ENCODE measurements at places on chromosomes 2 and 18.

DNA sequence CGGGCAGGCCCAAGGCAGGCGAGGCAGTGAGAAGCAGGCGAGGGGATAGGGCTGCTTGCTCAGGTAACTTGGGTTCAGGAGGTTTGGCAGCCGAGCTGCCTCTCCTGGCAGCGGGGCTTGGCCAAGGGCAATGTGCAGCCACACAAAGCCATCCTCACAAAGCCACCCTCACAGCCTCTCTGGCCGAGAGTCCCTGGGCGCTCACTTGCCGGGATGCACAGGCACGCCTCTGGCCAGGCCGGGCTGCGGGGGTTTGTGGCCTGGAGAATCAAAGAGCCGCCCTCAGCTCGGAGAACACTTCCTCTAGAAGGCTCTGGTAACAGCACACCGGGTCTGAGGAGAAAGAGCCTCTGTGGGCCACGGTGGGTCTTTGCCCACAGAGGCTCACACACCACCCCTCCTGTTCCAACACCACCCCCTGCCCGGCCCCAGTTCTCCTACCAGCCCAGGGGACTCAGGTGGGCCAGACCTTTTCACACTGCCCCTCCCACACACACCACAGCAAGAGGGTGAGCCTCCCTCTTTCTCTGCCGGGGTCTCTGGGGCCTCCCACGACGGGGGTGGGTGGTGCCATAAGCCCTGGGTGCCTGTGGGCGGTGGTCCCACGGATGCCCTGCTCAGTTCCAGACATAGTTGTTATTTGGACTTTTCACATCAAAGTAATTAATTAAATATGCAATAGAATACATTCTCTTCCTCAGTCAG is 186.9 kb downstream of the ZFP36L2 start:
- no peaks in the 10 kb centered on the region for H3K36me3 ChIP-seq
- peaks cover 64% of the 10 kb centered on the region for H3K4me1 ChIP-seq
- no peak overlapping the region for H3K4me3 ChIP-seq
- H3K27ac ChIP-seq: no peak overlapping the region
- DNase-seq: peak; percentile 73

DNA sequence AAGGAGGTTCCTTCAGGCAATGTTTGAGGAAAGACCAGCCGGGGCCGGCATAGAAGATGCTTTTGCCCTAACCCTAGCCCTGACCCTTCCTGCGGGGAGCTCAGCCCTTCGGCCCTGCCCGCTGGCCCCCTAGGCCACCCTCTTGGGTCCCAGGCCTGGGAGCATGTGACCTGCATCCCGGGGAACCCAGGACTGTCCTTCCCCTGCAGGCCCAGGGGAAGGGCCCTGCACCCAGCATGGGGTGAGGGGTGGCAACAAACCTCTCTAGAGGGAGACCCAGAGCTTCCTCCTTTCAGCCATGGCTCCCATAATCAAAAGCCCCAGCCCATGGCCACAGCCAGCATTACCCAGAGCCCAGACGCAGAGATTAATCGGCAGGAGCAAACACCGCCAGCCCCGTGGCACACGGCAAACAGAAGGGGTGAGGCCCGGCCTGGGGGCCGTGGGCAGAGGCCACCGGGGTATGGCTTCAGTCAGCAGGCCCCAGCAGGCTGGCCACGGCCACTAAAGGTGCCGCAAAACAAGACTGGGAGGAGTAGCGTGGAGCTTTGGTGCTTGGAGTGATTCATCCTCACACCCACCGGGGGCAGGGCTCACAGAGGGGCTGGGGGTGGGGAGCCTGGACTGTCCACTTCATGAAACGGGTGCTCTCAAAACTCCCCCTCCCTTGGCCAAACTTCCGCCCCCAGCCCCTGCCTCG is 61.6 kb upstream of the HPCAL1 start:
- no peak overlapping the region for H3K4me3 ChIP-seq
- peaks cover 1% of the 10 kb centered on the region for H3K27me3 ChIP-seq
- H3K4me1 ChIP-seq: no peaks in the 10 kb centered on the region
- H3K36me3 ChIP-seq: no peaks in the 10 kb centered on the region
- DNase-seq: peak; percentile 77
- H3K27ac ChIP-seq: no peak overlapping the region

DNA sequence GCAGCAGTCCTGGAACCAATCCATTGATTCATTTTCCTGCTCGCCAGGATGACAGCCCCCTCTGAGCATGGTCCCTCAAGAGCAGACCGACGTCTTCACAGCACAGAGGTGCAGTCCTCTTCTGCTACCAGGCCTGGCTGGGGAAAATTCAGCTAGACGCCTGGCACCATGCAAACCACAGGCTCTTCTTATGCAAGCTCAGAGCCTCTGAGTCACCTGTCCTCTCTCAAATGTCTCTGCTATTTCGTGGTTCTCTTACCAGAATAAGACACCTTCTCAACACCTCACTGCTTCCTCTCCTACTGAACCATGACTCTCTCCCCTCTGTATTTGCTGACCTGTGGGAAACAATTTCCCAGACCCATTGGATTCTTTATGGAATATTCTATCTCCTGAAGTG is 79.8 kb upstream of the CYRIA start:
- no peaks in the 10 kb centered on the region for H3K36me3 ChIP-seq
- DNase-seq: no peak
- H3K4me1 ChIP-seq: no peaks in the 10 kb centered on the region
- no peak overlapping the region for H3K27ac ChIP-seq

- no peak overlapping the region for H3K4me3 ChIP-seq
- H3K4me1 ChIP-seq: peaks cover 32% of the 10 kb centered on the region
- H3K27me3 ChIP-seq: no peaks in the 10 kb centered on the region
- no peak overlapping the region for H3K27ac ChIP-seq
- no peak for DNase-seq
These were observed 61.2 kb downstream of the RALBP1 start for GRCh38 chr18:9536354-9537152.

- DNase-seq: no peak
- H3K27me3 ChIP-seq: no peaks in the 10 kb centered on the region
- H3K27ac ChIP-seq: no peak overlapping the region
- peaks cover 4% of the 10 kb centered on the region for H3K36me3 ChIP-seq
- peaks cover 31% of the 10 kb centered on the region for H3K4me1 ChIP-seq
These were observed 198.1 kb downstream of the IKZF2 start for GRCh38 chr2:212953170-212953920.

DNA sequence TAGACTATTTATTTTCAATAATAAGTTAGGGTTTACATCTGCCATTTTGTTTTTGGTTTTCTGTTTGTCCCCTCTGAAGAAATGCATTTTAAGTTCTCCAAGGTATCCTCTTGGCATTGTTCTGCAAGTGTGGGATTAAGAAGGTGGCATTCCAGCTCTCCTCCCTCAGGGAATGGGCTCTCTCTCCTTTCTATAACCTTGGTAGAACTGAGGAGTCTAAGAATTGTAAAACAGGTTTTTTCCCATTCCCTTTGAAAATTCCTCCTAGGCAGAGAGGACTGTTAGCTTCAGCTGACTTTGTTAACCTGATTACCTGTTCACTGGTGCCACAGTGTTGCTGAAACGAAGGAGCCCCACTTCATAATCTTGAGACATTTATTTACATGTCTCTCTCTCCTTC is 26.1 kb upstream of the RAB1A start:
- DNase-seq: no peak
- no peaks in the 10 kb centered on the region for H3K27me3 ChIP-seq
- H3K36me3 ChIP-seq: no peaks in the 10 kb centered on the region
- H3K4me3 ChIP-seq: no peak overlapping the region
- H3K4me1 ChIP-seq: no peaks in the 10 kb centered on the region

DNA sequence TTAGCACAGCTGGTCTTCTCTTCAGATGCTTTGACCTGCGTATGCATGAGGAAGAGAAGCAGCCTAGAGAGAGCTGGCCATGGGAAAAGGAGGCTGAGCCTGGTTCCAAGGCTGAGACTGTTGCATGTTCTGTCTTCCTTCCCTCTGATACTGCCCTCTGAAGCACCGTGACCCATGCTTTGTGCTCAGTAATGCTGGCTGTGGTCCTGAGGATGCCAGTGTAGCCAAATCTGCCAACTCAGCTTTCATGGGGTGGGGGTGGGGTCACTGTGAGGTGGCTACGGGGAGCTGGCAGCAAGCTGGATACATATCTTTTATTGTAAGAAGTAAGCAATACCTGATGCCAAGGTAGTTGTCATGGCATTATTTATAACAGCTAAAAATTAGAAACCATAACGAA is 41.5 kb downstream of the EPAS1 start:
- no peaks in the 10 kb centered on the region for H3K27me3 ChIP-seq
- no peaks in the 10 kb centered on the region for H3K36me3 ChIP-seq

DNA sequence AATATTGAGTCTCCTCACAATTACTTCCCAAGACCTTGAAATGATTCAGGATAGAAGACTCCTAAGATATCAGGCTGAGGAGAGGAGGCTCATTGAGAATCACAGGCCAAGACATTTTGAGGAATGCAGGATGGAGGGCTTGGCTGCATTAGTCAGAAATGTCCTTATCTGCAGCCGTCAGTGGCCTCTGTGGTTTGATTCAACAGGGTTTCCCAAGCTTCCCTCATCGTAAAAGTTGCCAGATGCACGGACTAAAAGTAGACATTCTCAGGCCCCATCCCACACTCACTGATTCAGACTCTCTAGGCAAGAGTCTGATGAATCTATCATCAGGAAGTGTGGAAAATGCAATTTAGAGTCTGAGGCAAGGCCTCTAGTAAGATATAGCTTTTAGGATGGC is 34.0 kb upstream of the TMEM178A start:
- peaks cover 9% of the 10 kb centered on the region for H3K4me1 ChIP-seq
- no peak overlapping the region for H3K27ac ChIP-seq
- no peak for DNase-seq
- H3K27me3 ChIP-seq: no peaks in the 10 kb centered on the region
- no peak overlapping the region for H3K4me3 ChIP-seq
- no peaks in the 10 kb centered on the region for H3K36me3 ChIP-seq

DNA sequence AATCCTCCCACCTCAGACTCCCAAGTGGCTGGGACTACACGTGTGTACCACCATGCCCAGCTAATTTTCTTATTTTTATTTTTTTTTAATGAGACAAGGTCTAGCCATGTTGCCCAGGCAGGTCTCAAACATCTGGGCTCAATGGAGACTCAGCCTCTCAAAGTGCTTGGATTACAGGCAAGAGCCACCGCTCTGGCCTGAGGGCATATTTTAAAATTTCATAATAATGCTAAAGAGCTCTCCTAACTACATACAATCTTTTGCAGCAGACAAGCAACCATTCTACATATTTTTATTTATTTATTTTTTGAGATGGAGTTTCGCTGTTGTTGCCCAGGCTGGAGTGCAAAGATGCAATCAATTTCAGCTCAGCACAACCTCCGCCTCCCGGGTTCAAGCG is 207.0 kb downstream of the RAB3GAP1 start:
- no peak for DNase-seq
- no peak overlapping the region for H3K4me3 ChIP-seq
- no peaks in the 10 kb centered on the region for H3K4me1 ChIP-seq
- H3K27me3 ChIP-seq: no peaks in the 10 kb centered on the region
- peaks cover 2% of the 10 kb centered on the region for H3K36me3 ChIP-seq
- H3K27ac ChIP-seq: no peak overlapping the region

DNA sequence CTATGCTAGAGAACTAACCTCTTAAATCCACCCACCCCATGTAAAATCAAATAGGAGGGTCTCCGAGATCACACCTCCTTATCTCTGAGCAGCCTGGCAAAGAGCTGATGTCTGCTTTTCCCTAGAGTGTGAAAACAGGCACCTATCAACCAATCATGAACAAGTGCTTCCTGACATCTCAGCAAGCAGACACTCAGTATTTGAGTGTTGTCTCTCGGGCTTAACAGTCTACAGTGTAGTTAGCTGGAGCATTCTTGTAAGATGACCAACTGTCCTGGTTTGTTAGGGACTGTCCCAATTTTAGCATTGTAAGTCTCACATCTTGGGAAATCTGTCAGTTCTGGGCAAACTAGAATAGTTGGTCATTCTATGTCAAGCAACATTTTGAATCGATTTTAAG is 26.4 kb downstream of the MARCHF4 start:
- no peaks in the 10 kb centered on the region for H3K27me3 ChIP-seq
- H3K27ac ChIP-seq: no peak overlapping the region
- no peaks in the 10 kb centered on the region for H3K36me3 ChIP-seq

DNA sequence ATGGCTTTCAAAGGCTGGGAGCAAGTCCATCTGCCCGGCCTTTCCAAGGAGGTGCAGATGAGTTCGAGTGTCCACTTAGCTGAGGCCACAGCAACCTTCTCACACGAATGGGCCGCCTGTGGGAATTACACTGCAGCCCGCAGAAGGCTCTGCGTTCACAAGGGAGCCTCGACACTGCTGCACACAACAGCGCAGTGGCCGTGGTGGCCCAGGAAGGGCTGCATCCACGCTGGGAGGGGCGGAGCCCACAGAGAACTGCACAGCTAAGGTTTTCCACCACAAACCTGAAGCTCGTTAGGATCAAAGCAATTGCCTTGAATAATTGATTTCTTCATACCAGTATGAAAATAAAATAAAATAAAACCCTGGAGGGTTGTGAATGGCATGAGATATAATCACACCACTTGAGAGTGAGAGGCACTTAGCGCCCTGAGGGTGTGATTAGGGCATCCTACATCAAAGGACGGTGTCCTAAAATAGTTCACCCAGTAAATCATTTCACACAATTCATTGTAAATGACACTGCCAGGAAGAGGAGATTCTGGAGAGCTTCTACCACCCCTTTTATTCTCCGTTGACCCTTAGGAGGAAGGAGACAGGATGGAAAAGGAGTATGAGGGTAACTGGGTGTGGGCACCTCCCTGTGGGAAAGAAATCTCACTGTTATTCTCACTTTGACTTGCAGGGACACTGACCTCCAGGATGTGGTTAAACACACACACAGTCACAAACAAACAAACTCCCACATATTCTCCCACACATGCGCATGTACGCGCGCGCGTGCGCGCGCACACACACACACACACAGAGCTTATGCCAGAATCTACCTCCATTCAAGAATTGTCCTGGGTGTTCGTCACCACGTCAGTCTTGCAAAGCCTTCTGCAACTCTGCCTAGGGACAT is 256.6 kb upstream of the ID2 start:
- H3K4me3 ChIP-seq: no peak overlapping the region
- H3K36me3 ChIP-seq: no peaks in the 10 kb centered on the region
- no peak for DNase-seq

DNA sequence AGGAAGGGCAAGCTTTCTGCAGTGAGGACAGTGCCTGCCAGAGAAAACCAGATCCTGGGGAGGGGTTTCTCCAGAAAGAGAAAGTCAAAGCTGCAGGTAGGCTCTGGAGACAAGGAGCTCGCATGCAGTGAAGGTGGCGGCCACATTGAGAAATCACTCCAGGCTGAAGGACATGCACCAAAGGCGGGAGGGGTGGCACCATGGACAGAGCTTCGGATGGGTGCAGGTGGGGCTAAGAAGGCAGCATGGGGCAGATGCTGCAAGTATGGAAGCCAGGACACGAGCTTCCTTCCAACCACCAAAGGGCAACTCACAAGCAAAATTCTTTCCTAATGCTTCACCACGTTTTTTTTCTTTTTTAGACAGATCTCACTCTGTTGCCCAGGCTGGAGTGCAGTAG is 104.4 kb upstream of the SLC35G4 start:
- H3K27ac ChIP-seq: no peak overlapping the region
- no peaks in the 10 kb centered on the region for H3K27me3 ChIP-seq
- no peak overlapping the region for H3K4me3 ChIP-seq
- H3K4me1 ChIP-seq: peaks cover 20% of the 10 kb centered on the region

GRCh38 chr2:100743741-100744140 is 76.2 kb upstream of the NPAS2 start:
- H3K36me3 ChIP-seq: no peaks in the 10 kb centered on the region
- peaks cover 43% of the 10 kb centered on the region for H3K4me1 ChIP-seq
- DNase-seq: no peak
- no peak overlapping the region for H3K4me3 ChIP-seq
- no peaks in the 10 kb centered on the region for H3K27me3 ChIP-seq

GRCh38 chr18:9244376-9244775 is 90.2 kb upstream of the TWSG1 start:
- DNase-seq: no peak
- H3K4me3 ChIP-seq: no peak overlapping the region
- no peak overlapping the region for H3K27ac ChIP-seq
- peaks cover 15% of the 10 kb centered on the region for H3K36me3 ChIP-seq
- no peaks in the 10 kb centered on the region for H3K27me3 ChIP-seq
- no peaks in the 10 kb centered on the region for H3K4me1 ChIP-seq
